MCF 10A (cell line): ENCODE measurements at places on chromosomes 3 and 15. TPM values are rescaled to one million over a fixed set of nuclear protein-coding genes. Genes with fewer than 3 reads are reported as not detected.

- H3K27ac ChIP-seq = no peak overlapping the region
- peak; percentile 60 for DNase-seq
- H3K4me1 ChIP-seq = peaks cover 3% of the 10 kb centered on the region
- H3K4me3 ChIP-seq = no peak overlapping the region
Observed at GRCh38 chr15:33547876-33548275, 237.1 kb downstream of the RYR3 start.

DNA sequence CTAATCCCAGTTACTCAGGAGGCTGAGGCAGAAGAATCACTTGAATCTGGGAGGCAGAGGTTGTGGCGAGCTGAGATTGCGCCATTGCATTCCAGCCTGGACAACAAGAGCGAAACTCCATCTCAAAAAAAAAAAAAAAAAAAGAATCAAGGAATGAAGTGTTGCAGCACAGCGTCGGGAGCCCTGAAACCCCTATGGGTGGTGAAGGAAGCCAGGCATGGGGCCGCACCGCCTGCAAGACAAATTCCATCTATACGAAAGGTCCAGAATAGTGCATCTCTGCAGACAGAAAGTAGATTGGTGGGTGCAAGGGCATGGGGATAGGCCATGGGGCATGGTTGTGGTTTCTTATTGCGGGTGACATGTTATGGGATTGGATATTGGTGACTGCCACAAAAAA, 98.6 kb upstream of the PRR20G start:
- peaks cover 7% of the 10 kb centered on the region for H3K4me1 ChIP-seq
- no peaks in the 10 kb centered on the region for H3K36me3 ChIP-seq
- no peak overlapping the region for H3K4me3 ChIP-seq
- peaks cover 20% of the 10 kb centered on the region for H3K27me3 ChIP-seq
- no peak for DNase-seq

- H3K4me1 ChIP-seq = no peaks in the 10 kb centered on the region
- H3K27ac ChIP-seq = no peak overlapping the region
- no peaks in the 10 kb centered on the region for H3K36me3 ChIP-seq
- DNase-seq = no peak
- H3K4me3 ChIP-seq = no peak overlapping the region
- H3K27me3 ChIP-seq = peaks cover 31% of the 10 kb centered on the region
Observed at GRCh38 chr15:68862415-68862814, 41.7 kb upstream of the ANP32A start.

DNA sequence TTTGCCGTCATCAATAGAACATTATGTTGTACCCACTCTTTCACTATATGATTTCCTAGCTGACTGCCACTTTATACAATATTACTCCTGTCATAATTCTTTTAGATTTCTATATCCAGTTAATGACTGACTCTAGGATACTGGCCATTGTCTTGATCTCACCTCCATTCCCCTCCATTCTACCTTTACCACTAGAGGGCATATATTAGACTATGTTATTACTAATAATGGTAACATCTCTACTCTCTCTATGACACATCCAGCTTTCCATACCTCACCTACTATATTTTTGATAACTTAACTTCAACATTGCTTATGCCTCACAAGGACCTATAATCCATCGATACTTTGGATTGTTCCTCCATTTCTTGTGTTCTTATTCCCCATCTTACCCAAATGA, 31.4 kb upstream of the POU1F1 start:
- no peak overlapping the region for H3K27ac ChIP-seq
- no peak overlapping the region for H3K4me3 ChIP-seq
- H3K36me3 ChIP-seq = no peaks in the 10 kb centered on the region
- no peak for DNase-seq
- no peaks in the 10 kb centered on the region for H3K27me3 ChIP-seq
- peaks cover 16% of the 10 kb centered on the region for H3K4me1 ChIP-seq

GRCh38 chr3:127544803-127545201, 45.7 kb downstream of the TPRA1 start:
- H3K4me3 ChIP-seq = no peak overlapping the region
- peaks cover 4% of the 10 kb centered on the region for H3K36me3 ChIP-seq
- peaks cover 6% of the 10 kb centered on the region for H3K4me1 ChIP-seq
- DNase-seq = no peak
- H3K27me3 ChIP-seq = peaks cover 12% of the 10 kb centered on the region

DNA sequence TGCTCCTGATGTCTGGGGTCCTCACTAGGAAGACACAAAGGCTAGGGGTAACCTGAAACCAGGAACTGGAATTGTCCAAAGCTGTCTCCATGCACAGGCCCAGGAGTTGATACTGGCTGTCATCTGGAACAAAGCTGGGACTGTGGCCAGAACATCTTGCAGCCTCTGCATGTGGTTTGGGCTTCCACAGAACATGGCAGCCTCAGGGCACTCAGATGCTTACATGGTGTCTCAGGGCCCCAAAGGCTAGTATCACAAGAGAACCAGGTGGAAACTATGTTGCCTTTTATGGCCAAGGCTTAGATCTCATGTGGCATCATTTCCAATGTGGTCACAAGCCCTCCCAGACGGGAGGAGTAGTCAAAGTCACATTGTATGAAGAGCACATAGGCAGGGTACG, 335.2 kb upstream of the TRIM42 start:
- H3K27me3 ChIP-seq = no peaks in the 10 kb centered on the region
- no peak overlapping the region for H3K27ac ChIP-seq
- no peaks in the 10 kb centered on the region for H3K4me1 ChIP-seq
- no peak overlapping the region for H3K4me3 ChIP-seq
- DNase-seq = no peak
- no peaks in the 10 kb centered on the region for H3K36me3 ChIP-seq

DNA sequence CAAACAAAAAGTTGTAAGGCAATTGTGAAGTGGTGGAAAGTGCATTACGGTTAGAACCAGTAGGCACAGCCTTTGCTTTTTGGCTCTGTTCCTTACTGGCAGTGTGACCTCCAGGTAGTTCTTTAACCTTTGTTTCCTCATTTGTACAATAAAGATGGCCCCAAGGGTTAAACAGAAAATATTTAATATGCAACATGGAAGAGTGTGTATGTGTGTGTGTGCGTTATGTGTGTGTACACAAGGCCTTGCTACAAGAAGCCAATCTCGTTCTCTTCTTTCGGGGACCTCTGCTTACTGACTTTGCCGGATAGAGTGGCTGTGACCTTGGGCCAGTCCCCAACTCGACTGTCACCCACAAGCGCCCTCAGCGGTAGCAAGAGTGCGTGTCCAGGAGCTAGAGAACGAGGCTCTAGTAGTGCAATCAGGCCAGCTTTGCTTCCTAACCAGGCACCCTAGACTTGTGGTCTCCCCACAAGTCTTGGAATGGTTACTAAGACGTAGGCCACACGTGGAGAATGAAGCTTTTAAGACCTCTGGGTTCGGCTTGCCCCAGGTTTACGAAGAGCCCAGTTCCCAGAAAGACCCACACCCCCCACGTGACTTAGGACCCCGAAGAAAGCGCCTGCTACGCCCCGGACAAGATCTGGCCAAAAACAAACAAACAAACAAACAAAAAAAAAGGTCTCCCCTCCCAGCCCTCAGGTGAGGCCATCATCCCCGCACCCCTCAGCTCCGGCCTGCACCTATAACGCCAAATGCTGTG, 593 bp downstream of the CIAO2A start:
- DNase-seq = peak; percentile 36
- H3K27me3 ChIP-seq = no peaks in the 10 kb centered on the region
- peak overlapping the region; percentile 96 for H3K27ac ChIP-seq

GRCh38 chr3:185926445-185926844, 11.4 kb downstream of the TRA2B start:
- H3K4me1 ChIP-seq = peaks cover 69% of the 10 kb centered on the region
- H3K36me3 ChIP-seq = peaks cover 95% of the 10 kb centered on the region
- peak overlapping the region; percentile 98 for H3K4me3 ChIP-seq
- H3K27me3 ChIP-seq = no peaks in the 10 kb centered on the region
- no peak for DNase-seq

GRCh38 chr15:85162237-85162636, 180.6 kb downstream of the PDE8A start:
- no peak overlapping the region for H3K27ac ChIP-seq
- H3K4me1 ChIP-seq = no peaks in the 10 kb centered on the region
- no peak for DNase-seq
- H3K36me3 ChIP-seq = no peaks in the 10 kb centered on the region

GRCh38 chr3:122576174-122576940, 1.1 kb upstream of the PARP15 start:
- no peak overlapping the region for H3K27ac ChIP-seq
- H3K4me3 ChIP-seq = no peak overlapping the region
- peaks cover 18% of the 10 kb centered on the region for H3K36me3 ChIP-seq
- no peaks in the 10 kb centered on the region for H3K27me3 ChIP-seq
- H3K4me1 ChIP-seq = peaks cover 6% of the 10 kb centered on the region
- no peak for DNase-seq

DNA sequence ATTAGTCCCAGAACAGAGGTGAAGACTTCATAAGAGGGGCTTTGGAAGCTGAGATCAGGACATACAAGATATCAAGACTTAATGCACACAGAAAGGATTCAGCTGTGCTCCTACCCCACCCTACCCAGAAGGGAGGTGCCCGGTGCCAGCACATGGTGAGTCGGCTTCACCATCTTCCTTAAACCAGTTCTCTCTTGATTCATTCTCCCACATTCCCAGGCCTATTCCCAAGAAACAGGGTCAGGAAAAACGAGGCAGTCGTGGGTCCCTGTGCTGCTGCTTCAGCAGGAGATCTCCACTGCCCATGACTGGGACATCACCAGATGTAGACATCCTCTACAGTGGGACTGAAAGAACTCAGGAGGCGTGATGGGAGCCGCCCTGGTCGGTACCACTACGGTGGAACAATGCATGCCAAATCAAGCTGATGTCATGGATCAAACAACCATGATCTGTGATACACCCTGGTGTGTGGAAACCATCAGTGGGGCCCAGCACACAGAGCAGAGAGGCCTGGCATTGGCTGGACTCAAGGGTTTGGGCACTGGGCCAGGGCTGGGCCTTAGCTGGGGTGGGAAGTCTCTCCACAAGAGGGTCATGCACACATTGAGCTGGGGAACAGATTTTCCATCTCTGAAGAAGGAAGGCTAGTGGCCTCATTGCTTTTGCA, 41.9 kb downstream of the CCDC12 start:
- DNase-seq = peak; percentile 67
- H3K27ac ChIP-seq = peak overlapping the region; percentile 47
- H3K4me3 ChIP-seq = no peak overlapping the region
- H3K4me1 ChIP-seq = peaks cover 46% of the 10 kb centered on the region
- H3K36me3 ChIP-seq = peaks cover 23% of the 10 kb centered on the region

GRCh38 chr3:13716540-13717221, 163.2 kb downstream of the WNT7A start:
- H3K36me3 ChIP-seq = no peaks in the 10 kb centered on the region
- H3K4me1 ChIP-seq = no peaks in the 10 kb centered on the region
- DNase-seq = no peak
- H3K27ac ChIP-seq = no peak overlapping the region
- no peak overlapping the region for H3K4me3 ChIP-seq
- peaks cover 18% of the 10 kb centered on the region for H3K27me3 ChIP-seq

DNA sequence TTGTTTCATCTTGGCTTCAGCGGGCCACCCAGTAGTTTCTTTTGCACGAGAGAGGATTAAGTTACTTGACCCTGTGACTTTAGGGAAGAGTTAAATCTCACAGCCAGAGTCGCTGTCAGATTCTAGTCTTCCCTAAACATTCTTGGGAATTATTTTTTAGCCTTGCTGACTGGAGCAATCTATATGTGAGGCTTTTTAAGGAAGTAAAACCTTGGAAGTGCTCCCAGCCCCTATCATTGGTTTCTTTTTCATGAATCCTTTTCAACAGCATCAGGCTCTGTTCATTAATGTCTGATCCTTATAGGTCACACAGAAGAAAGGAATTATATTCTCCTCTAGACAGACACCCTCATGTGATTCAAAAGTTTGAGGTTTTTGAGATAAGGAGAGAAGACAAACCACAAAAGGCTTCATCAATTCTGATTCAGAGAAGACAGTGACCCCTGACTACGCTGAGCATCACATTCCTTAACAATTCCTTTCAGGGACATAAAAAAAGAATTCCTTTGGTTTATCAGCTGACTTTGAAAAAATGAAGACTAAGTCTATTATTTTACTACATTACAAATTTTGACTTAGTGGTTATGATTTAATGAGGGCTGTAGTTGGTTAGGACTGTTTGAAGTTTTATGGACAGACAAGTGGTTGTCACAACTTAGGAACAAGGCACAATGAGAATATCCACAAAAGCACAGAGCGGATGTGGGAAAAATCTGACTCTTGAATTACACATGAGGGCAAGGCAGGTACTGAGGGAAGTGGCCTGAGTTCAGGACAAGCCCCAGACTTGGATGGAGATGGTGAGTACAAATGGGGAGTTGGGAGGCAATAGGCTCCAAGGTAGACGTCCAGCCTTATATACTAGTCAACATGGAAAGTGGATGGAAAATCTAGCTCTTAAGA, 171.1 kb upstream of the STT3B start:
- H3K27ac ChIP-seq = no peak overlapping the region
- H3K27me3 ChIP-seq = no peaks in the 10 kb centered on the region
- no peaks in the 10 kb centered on the region for H3K36me3 ChIP-seq
- H3K4me1 ChIP-seq = peaks cover 12% of the 10 kb centered on the region
- no peak for DNase-seq

GRCh38 chr3:197352382-197352781, 54.0 kb upstream of the DLG1 start:
- peaks cover 13% of the 10 kb centered on the region for H3K27me3 ChIP-seq
- H3K4me3 ChIP-seq = no peak overlapping the region
- H3K4me1 ChIP-seq = peaks cover 12% of the 10 kb centered on the region
- peak; percentile 58 for DNase-seq

GRCh38 chr15:48806151-48806550, 4.7 kb downstream of the CEP152 start:
- peaks cover 12% of the 10 kb centered on the region for H3K36me3 ChIP-seq
- H3K27me3 ChIP-seq = no peaks in the 10 kb centered on the region
- H3K27ac ChIP-seq = no peak overlapping the region
- DNase-seq = no peak
- H3K4me1 ChIP-seq = peaks cover 28% of the 10 kb centered on the region

DNA sequence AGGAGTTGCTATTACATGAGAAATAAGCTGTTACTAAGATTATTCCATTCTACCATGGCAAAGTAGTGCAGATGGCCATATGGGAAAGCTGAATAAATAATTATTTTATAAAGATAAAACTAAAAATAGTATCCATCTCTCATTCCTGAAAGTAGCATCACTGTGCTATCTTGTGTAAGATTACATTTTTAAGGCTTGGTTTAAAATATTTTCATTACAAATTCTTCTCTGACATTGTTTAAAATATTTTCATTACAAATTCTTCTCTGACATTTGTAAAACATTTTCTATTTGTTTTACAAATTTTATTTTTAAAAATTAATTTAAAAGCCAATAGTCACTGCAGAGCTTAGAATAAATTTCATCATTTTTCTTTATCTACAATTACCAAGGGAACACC, 665.5 kb upstream of the NAALADL2 start:
- H3K4me1 ChIP-seq = no peaks in the 10 kb centered on the region
- H3K27ac ChIP-seq = no peak overlapping the region
- H3K4me3 ChIP-seq = no peak overlapping the region
- no peak for DNase-seq

- H3K4me3 ChIP-seq = no peak overlapping the region
- no peaks in the 10 kb centered on the region for H3K36me3 ChIP-seq
- H3K27me3 ChIP-seq = peaks cover 80% of the 10 kb centered on the region
Observed at GRCh38 chr3:50466177-50466576, 37.3 kb downstream of the CACNA2D2 start.

GRCh38 chr3:72312339-72312738, 527.4 kb upstream of the PROK2 start:
- no peak for DNase-seq
- H3K27me3 ChIP-seq = no peaks in the 10 kb centered on the region
- peaks cover 1% of the 10 kb centered on the region for H3K4me1 ChIP-seq
- H3K36me3 ChIP-seq = no peaks in the 10 kb centered on the region

Gene ZNF662
- not detected in 2 replicates for total RNA-seq

Gene C3orf33
- 3.2 and 3.6 TPM in 2 replicates for total RNA-seq

Gene CCDC33
- not detected in 2 replicates for total RNA-seq

Gene SCAMP5
- total RNA-seq = 0.54 and 0.96 TPM in 2 replicates

Gene A4GNT
- not detected in 2 replicates for total RNA-seq

Gene PLSCR2
- total RNA-seq = not detected in 2 replicates

Gene IP6K2
- total RNA-seq = 99.3 and 117 TPM in 2 replicates

Gene ANKDD1A
- 0.16 and 0.66 TPM in 2 replicates for total RNA-seq

Gene MOBP
- total RNA-seq = 0.21 TPM in 1 of 2 replicates, not detected in the other

Gene SH3GL3
- 0.19 TPM in 1 of 2 replicates, not detected in the other for total RNA-seq
